ENCODE measurements at places on chromosomes 7 and 10.

GRCh38 chr10:61592581-61592980, 70.1 kb upstream of the CABCOCO1 start:
- DNase-seq = no peak

GRCh38 chr7:41921453-41921981, 218.6 kb upstream of the INHBA start:
- DNase-seq = no peak

DNA sequence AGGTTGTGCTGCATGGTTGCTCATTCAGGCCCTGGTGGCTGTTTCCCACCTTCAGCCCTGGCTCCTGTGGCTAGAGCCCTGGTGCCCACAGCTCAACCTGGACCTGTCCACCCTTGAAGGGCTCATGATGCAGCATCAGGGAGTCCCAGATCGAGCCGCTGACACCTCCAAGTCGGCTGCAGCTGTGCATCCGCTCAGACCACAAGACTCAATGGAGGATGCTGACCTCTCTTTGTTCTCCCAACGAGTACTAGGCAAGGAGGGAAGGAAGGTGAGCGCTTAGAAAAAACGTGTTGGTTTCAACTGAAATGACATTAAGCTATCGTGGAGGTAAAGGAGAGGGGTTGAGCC, 9.5 kb upstream of the C10orf95 start:
- no peak for DNase-seq

DNA sequence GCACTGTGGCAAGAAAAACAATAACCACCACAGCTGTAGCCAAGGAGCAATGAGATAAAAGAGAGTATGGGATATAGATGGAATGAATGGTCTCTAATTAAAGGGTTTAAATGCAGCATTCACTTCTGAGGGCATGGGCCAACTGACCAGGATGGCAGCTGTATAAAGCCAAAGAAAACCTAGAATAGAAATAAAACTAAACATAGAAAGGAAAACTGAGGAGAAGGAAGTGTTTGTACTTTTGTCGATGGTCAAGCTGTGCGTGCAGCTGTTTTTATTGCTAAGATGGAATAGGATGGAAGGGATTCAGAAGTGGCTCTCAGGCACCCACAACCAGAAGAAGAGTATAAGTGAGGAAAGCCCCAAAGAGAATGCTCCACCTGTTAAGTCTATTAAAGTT, 37.9 kb downstream of the ZC3HC1 start:
- DNase-seq = no peak

DNA sequence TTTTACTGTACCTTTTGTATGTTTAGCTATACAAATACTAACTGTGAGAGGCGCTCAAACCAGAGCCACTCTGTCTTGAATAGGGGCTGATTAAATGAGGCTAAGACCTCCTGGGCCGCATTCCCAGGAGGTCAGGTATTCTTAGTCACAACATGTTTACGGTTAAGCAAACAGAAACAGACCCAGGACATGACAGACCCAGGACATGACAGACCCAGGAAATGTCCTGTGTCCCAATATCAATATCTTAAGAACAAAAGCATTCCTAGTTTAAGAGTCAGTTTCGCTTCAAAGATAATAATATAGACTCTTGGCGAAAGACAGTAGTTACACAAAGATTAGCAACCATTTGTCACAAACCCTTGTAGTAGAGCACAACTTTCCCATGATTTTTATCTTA, 304.5 kb downstream of the CCSER2 start:
- no peak for DNase-seq

DNA sequence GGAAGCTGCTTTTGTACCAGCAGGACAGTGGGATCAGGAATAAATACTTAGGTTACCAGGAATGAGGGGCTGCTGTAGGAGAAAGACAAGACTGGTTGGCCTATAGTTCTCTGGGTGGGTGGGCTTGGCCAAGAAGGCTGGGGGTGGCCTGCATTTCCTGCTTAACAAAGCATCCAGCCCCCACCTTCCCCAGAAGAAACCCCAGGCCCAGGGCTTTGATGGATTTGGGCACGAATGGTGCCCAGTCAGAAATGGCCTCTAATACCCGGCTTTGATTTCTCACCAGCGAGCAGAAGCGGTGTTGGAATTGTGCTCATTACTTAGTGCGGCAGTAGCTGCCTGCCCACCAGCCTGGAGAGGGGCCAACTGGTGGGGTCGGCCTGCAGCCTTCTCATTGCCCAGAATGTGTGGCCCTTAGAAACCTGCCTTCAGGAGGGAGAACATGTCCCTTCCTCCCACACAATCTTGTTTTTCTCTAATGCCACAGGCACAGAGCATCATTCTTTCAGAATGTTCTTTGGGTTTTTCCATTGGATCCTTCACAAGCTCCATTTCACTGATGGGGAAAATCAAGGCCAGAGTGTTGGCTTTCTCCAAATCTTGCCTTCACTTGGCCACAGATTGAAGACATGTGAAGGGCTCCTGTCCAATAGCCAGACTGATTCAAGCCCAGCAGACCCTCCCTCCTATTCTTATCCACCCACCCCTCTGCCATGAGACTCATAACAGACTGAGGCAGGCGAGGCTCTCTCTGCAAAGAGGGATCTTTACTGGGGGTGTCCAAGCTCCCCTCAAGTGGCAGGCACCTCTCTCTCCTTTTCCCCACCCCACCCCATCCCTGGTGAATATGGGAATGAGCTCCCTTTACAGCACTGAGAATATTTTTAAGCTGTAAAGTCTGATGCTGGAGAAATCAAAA, 2.5 kb downstream of the UNC5B start:
- no peak for DNase-seq

DNA sequence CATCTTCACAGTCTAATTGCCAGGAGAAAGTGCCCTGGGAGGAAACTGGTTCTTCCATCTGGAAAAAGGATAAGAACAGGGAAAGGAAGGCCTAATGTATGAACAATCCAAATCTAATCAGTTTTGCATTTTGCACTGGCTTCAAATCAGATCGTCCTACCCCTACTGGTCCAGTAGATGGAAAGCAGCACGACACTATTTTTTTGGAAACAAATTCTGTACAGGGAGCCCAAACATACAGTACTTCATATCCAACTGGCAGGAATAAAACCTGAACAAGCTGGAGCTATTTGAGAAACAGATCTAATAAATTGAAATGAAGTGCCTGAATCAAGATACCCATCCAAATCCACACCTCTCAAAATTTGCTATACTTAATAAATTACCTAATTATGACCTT, 36.5 kb downstream of the ETV1 start:
- no peak for DNase-seq

DNA sequence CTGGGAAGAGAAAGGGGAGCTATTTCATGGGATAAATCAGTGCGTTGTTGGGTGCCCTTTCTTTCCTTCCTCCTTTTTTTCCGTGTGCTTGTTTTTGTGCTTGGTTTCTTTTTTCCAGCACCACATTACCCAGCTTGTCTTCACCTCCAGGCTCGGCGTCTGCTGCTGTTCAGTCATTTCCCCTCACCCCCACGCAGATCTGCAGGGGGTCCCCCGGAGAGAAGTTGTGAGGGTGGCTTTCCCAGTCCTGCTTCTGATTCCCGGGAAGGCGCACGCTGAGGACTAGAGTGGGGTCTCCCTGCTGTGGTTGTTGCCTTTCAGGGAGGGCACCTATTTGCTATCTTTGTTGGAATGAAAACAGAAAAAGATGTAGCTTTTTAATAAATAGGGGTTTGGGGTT, 1.6 kb downstream of the CAMK1D start:
- DNase-seq = no peak

DNA sequence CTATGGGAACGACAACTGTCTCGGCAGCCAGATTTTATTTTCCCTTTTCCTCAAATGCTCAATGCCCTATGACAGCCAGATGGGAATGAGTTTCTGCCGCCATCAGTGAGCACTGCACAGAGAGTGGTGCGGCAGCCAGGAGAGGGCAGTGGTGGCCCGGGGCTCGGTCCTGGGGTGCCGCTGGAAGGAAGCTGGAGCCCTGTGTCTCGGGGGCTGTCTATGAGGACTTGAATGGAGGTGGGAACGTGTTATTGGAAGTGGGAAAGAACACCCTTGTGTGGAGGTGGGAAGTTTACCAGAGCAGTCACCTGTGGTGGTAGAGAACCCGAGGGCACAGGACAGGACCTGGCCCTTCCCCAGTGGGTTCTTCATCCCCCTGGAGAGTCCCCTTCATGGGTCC, 35.8 kb downstream of the JAKMIP3 start:
- DNase-seq = no peak

DNA sequence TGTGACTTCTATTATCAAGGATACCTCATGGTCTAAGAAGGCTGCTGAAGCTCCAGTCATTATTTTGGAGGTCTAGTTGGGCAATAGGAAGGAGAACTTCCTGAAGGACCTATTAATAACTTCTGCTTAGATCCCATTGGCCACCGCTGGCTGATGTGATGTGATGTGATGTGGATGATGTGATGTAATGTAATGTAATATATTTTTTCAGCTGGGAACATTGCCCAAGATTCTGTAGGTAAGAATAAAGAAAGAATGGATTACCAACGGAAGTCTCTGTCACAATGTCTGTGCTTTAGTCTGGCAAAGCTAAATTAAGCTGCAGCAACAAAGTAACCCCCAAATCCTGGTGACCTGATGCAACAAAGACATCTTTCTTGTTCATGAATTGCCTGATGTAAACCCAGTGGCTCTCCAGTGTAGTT, 233.7 kb downstream of the PTEN start:
- DNase-seq = no peak

- DNase-seq = no peak
These were observed 34.0 kb downstream of the DLD start for GRCh38 chr7:107924841-107925504.

All from NCI-H1930 (cell line).